ENCODE measurements at places on chromosomes 5 and 9.

GRCh38 chr9:21077781-21078180 lies at the start of gene IFNB1:
IFNB1 (minus strand) TSS chr9:21077942; CDS start chr9:21077869, 73 bp downstream.
- DNase-seq, result no peak

- DNase-seq, result no peak
These were observed 67.1 kb downstream of the RETREG1 start for GRCh38 chr5:16549491-16550206.

GRCh38 chr9:29717631-29718030 lies 2144.3 kb upstream of the C9orf72 start:
- DNase-seq, result no peak

DNA sequence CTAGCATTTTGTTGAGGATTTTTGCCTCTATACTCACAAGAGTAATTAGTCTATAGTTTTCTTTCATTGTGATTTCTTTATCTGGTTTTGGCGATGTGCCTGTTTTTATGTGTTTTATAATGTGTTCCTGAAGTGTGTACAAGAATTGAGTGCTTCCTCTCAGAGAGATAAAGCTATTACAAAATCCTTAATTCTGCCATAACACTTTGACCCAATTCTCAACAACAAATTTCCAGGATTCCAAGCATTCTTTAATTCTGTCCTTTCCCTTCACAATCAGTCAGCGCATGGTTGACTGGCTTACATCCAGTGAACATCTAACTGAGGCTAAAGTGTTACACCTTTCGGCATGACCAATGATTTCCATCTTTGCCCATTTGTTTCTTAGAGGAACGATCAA lies 282.9 kb upstream of the MVB12B start:
- no peak for DNase-seq

DNA sequence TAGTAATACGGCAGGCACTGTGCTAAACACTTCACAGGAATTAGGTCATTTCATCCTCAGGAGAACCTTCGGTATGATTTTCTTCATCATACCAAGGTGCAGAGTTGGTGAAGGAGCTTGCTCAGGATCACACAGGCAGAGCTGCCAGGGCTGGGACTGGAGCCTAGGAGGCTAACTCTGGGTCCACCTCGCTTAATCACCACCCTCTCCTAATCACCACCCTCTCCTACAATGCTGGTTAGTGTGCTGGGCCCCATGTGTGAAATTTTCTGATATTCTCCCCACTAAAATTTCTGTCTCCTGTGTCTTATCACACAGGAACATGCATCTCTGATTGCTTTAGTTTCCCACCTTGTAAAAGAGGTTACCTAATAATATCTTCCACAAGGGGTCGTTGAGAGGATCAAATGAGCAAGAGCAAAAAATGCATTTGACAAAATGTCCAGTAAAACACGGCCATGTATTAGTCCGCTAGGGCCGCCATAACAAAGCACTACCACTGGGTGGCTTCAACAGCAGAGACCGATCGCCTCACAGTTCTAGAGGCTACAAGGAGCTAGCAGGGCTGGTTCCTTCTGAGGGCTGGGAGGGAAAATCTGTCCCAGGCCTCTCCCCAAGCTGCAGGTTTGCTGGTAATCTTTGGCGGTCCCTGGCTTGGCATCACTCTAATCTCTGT lies 128.2 kb upstream of the NFIB start:
- no peak for DNase-seq
